HS-27A (cell line): ENCODE measurements at places on chromosomes 5 and 9.

GRCh38 chr5:150522504-150523414, 14.8 kb downstream of the NDST1 start:
- DNase-seq: no peak

DNA sequence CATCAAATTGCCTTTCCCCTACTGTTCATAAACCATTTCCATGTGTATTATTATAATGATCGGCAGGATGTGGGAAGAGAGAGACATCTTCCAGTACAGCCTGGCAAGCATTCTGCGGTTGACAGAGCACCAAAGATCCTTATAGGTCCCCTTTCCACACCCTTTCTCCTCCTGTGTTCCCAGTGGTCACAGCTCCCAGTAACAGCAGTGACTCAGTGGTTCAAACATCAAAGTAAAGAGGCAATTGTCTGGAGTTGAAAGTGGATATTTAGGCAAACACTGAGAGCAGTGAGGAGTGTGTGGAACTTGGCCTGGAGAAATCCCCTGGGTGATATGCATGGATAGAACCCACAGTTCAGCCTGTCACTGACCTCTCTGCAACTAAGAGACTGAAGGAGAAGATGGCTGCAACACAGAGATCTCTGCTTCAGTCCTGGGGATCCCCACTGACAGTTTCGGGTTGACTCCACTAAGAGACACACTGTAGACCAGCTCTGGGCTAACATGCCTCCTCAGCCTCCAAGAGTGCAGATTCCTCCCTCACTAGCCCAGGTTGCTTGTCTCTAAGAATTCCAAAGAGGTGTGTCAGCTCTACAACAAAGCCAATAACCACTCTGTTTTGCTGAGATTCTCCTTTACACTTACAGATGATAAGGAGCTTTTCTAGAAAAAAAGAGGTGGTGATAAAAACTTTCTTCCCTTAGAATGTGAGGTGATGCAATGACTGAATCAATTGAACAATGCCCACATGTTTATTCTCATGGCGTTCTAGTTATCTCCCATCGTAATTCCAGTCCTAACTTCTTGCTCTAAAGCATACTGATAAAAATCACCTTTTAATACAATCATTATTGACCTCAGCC, 94.4 kb upstream of the IL6ST start:
- peak; percentile 19 for DNase-seq

DNA sequence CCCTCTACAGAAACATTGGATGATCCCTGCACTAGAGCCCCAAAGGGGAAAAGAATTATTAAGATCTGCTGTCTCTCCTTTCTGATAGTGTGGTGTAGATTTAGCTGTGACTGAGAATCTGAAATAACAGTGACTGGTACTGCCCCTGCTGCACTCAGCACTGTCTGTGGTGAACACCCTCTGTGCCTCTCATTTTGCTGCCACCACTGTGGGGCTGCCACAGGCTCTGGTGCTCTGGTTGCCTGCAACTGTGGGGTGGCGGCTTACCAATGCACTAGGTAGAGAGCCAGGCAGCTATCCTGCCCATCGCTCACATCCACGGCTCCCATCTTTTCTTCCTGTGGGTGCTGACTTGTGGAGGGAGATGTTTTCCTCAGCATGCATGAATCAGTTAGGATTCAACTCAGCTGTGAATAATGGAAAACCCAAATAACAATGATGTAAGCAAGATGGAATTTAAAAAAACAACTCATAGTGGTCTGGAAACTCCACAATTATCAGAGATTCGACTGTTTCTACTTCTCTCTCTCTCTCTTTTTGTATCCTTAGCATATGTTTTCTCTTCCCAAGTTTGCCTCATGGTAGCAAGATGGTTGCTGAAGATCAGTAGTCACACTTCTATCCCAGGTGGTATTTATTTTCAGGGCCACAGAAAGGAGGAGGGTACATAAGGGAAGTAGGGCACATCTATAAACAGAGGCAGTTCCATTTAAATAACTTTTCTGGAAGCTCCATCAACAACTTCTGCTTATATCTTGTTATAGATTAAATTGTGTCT, 99.8 kb upstream of the DAP start:
- DNase-seq: no peak

- no peak for DNase-seq
Measured at GRCh38 chr5:129049126-129049799, 45.3 kb upstream of the ISOC1 start.

- DNase-seq: no peak
Measured at GRCh38 chr9:89434636-89435035, 63.3 kb downstream of the SEMA4D start.

GRCh38 chr9:92600462-92601261, 64.9 kb upstream of the ECM2 start:
- DNase-seq: no peak

- DNase-seq: no peak
Measured at GRCh38 chr9:136143215-136144001, 24.7 kb upstream of the TMEM250 start.

DNA sequence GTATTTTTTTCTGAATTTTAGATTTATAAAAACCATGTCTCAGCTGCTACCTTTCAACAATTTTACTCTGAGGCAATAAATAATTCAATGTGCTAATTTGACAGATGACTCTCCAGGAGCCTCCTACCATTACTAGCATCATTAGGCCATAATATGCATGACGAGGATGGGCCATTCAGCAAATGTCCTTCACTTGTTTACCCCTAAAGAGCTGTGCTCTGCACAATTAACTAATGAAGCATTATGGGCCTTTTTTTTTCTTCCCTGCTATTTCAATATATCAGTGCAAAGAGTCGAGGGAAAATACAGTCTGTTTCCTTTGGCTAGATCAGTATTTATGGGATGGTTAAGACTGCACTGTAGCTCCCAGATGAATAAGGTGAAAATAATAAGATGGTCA, 627.2 kb downstream of the ISL1 start:
- DNase-seq: no peak

DNA sequence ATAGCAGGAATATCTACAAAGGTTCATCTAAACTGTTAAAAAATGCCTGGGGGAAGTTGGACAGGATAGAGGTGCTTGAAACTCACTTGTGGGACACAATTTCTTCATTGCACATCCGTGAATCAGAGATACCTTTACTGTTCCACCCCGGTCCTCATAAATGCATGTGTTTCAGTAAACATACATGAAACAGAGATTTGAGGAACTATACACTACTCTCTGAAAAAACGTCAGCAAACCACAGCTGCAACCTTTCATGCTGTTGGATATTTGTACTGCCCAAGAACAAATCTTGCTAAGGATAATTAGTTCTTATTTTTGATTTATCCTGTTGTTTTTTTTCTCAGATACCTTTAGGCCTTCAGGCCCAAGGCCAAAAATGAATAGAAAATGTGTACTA, 337.3 kb downstream of the KDM4C start:
- no peak for DNase-seq

- no peak for DNase-seq
Measured at GRCh38 chr5:71537687-71538086, 49.5 kb upstream of the MCCC2 start.

DNA sequence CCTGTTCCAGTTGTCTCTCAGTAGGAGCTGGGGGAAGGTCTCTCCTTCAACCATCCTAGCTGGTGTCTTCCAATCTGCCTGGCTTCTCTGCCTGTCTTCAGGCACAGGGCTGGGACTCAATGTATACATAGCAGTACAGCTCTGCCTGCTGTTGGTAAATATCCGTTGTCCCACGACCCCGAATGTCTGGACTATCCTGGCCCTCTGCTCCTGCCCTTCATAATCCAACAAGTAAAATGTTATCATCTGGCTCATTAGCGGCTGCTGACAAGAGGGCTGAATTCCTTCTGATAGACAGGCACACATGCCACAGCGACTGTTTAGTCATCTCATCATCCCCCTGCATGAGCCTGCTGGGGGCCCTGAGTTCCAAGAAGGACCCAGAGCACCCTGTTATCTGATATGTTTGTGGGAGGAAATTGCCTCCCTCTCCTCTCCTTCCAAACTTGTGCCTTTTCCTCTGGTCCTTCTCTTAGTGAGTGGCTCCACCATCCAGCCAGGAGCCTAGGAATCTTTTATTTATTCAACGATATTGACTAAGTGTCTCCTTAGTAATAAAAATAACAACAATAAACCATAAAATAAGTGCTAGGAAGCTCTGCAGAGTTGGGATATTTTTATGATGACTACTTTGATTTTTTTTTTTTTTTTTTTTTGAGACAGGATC, 29.5 kb upstream of the TGFBR1 start:
- DNase-seq: peak; percentile 77

GRCh38 chr9:98302150-98302549, 46.7 kb upstream of the TBC1D2 start:
- DNase-seq: no peak
